ENCODE measurements at places on chromosomes 2 and 18.
A peak's percentile ranks its signal among the peaks of the same experiment; 100 is the strongest.

GRCh38 chr2:47339745-47340541 is 63.0 kb upstream of the MSH2 start:
- DNase-seq, result no peak

DNA sequence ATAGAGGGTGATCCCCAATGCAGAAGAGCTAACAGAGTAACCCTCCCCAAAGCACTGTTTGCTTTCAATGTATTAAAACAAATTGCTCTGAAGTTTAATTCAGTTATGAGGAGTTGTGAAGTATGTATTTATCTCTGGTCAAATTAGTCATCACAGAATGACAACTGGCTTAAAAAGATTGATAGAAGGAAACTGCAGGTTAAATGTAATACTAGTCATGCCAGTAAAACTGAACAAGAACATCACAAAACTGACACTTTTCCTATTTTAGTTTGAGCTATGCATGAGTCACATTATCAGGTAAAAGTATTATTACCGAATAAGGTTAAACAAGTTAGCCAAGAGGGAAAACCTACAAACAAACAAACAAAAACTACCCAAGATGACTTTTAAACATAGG is 99.0 kb upstream of the ACVR1C start:
- no peak for DNase-seq

DNA sequence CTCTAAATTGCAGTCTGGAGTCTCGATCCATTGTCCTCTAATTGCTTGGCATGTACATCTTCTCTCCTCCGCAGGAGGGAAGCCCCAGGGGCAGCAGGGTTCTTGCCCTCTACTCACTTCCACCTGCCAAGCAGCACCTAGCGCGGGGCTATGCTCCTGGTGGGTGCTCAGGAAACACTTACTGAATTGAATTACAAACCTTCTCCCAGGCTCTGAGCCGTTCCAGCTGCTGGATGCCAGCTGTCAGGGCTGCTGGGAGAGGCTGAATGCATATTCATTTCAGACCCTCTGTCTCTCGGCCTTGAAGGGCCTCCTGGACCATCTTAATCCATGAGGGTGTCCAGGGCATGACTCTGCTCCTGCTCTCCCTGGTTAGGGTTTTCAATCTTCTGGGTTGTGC is 94.0 kb downstream of the CELF4 start:
- no peak for DNase-seq

- DNase-seq, result no peak
Measured at GRCh38 chr2:18957909-18958308, 368.5 kb upstream of the NT5C1B start.

DNA sequence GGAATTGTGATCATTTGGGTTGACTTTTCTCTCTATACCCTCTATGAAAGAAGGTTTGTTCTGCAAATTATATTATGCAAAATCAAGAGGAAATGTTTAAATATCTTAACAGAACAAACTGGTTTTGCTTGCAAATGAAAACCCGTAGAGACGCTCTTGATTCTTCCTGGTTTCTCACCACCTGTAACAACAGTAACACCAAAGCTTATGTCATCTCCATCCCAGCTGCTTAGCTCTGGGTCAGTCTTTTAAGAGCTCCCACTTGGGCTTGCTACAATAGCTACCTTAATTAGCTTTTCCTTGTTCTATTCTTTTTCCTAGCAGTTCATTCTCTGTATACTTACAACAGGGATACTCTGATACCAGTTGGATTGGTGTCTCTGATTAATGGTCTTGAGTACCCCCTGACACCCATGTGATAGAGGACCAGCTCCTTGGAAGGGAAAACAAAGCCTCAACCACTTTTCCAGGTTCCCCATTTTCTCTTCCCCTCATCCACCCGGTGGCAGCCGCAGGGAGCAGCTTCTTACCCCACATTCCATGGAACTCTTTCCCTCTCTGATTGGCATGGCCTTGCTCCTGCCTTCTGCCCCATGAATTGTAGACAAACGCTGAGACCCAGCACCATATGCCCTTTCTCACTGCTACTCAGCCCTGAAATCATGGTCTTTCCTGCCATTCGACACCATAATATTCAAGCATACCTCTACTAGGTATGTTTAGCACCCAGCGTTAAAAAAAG is 27.7 kb downstream of the TMEM182 start:
- DNase-seq, result no peak

- DNase-seq, result peak; percentile 81
Measured at GRCh38 chr2:233124421-233125080, 64.4 kb downstream of the INPP5D start.

DNA sequence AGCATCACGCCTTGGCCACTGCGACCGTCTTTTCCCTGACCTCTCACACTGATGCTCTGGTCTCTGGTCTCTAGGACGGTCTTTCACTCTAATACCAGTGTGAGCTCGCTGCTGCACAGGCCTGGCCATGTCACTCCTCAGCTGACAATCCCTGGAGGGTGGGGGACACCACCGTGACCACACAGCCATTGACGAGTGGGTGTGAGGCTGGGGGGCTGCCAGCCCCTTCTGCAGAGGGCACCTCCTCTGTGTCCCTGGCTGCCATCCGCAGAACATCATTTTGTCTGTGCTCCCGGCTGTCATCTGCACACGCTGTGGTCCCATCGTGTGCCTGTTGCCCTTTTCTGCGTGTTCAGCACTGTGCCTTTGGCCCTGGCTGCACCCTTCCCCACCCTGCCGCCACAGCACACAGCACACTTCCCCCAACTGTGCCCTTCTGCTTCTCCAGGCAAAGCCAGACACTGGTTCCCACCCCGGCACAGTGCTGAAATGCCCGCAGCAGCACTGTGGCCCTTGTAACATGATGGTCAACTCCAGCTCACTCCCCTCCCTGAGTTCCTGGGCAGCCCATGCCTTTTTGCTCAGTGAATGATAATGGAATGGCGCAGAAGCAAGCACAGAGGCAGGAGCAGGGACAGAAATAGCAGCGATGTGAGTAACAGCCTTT is 30.4 kb upstream of the INHBB start:
- no peak for DNase-seq

GRCh38 chr2:189312211-189312610 is 129.1 kb upstream of the WDR75 start:
- no peak for DNase-seq

DNA sequence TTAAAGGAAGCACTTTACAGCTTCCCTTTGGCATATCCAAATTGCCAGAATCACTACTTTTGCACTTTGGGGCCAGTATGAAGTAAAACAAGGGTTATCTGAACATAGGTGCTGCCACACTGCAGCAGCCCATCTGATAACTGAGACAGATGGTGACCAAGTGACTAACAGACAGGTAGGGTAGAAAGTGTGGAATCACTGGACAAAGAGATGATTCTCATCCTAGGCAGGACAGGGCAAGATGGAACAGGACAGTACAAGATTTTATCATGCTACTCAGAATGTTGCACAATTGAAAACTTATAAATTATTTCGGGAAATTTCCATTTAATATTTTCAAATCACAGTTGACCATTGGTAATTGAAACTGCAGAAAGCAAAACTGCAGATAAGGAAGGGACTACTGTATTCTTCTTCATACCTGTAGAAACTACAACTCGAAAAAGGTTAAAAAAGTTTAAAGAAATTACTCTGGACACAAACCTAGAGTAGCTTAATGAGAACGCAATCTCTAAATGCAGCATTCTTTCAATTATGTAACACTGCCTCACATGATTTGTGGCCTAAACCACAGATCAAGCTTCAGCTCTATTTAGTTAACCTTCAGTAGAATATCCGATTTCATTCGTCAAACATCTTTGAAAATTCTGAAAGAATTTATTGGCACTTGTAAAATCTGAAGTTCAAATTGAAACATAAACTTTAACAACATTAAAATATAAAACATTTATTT is 31.4 kb downstream of the HEATR5B start:
- DNase-seq, result no peak

DNA sequence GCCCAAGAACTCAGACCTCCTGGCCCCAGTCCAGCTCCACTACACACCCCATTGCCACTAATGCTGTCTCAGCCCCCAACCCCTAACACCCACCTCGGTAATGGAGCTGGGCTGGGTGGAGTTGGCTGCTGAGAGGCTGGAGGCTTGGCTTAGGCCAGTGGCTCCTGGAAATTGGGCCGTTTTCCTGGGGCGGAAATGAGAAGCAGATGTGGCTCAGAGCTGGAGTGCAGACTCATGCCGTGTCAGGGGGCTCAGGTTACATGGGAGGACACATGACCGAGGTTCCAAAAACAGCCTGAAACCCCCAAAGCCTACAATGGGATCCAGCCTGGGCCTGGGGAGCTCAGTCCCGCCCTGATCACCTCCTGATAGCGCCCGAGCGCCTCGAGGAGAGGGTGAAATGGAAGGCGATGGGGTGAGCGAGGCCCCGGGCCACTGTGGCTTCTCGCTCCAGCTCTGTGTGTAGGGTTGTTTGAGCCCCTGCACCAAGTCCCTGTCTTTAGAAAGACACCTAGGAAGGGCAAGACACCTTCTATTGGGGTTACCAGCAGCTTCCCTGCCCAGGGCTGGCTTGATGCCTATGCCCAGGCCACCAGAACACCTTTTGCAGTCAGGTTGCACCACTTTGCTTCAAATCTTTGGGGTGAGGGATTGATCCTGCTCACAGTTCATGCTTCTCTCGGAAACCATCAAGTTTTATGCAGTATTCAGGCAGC is 175.7 kb upstream of the HAAO start:
- DNase-seq, result no peak

- peak; percentile 16 for DNase-seq
Measured at GRCh38 chr2:108447947-108448677, 894 bp upstream of the GCC2 start.

GRCh38 chr2:197158591-197159550 is 151.7 kb downstream of the ANKRD44 start:
- DNase-seq, result peak; percentile 35

DNA sequence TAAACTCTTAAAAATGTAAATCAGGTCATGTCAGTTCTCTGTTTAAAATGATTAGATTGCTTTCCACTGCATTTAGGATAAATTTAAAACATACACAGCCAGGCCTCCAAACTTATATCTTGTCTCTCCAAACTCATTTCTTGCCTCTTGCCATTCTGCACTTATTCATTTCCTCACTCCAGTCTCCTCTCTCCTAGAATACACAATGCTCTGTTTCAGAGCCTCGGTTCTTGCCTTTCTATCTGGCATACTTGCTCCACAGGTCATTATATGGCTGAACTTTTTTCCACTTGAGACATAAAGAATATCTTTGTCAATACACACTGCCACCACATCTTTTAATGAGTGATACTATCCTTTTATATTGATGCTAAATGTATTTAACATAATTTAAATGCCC is 10.5 kb upstream of the UGP2 start:
- DNase-seq, result no peak

DNA sequence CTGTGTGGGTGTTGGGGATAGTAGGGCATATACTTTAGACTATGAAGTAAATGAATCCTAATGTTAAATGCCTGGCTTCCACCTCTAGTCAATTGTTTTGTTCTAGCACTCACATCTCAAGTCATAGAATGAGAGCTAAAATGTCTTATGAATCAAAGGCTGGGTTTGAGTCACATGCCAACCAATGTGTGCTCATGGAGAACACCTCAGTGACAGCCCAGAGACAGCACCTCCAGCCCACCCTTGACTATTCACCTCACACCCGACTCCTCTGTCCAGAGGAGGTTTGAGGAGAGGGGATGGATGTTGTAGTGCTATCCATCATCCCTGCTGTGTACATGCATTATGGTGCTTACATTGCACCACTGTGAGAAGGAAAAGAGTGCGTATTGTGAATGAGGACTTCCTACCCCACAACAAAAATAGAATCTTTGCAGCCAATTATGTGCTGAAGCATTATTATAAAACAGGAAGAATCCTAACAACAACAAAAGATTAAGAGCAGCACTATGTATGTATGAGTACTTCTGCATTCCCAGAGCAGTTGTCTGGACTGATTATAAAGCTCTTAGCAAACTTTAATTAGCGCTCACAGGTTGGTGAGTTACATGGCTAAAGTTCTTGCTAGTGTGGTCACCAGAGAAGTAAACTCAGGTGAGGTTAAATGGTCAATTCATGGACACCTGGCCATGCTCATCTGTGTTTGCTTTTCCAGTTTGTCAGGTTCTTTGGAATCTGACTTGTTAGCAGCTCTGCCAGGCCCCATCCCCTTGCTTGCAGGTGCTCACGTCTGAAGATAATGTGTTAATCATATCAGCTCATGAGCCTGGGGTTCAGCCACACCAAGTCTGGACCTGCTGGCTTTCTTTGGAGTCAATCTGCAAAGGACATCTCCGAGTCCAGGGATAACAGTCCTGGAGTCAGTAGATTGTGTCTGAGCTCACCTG is 55.3 kb upstream of the NABP1 start:
- DNase-seq, result no peak

- DNase-seq, result no peak
Measured at GRCh38 chr2:192593561-192593960, 398.8 kb upstream of the TMEFF2 start.

Measured in NAMALWA (cell line).